ENCODE measurements at places on chromosomes 11 and 22. TPM values are rescaled to one million over a fixed set of nuclear protein-coding genes. Genes with fewer than 3 reads are reported as not detected.

Gene SLC5A4
- not detected for total RNA-seq

Gene TBX10
- total RNA-seq, result not detected

Gene MAML2
- 2.6 TPM for total RNA-seq

Gene TBCEL
- 5.6 TPM for total RNA-seq

Gene MUC5B
- total RNA-seq, result 2.4 TPM

Gene MAPK8IP2
- total RNA-seq, result 2.2 TPM

Gene TRIM49
- total RNA-seq, result not detected

Gene SCARF2
- 0.81 TPM for total RNA-seq

Gene APOA5
- not detected for total RNA-seq

Gene THRSP
- not detected for total RNA-seq

Gene DENND6B
- 2.7 TPM for total RNA-seq

Gene MS4A3
- not detected for total RNA-seq

Gene PLAAT3
- 52.6 TPM for total RNA-seq

Gene IZUMO1R
- total RNA-seq, result not detected

Gene SHANK2
- 6.6 TPM for total RNA-seq

Gene IFITM10
- total RNA-seq, result 1.0 TPM

Gene PLAAT4
- 1.5 TPM for total RNA-seq

Gene PPME1
- total RNA-seq, result 55.4 TPM

Gene NPAS4
- not detected for total RNA-seq

Gene MS4A12
- not detected for total RNA-seq

Gene POTEH
- not detected for total RNA-seq

Gene CRY2
- total RNA-seq, result 3.3 TPM

Gene MS4A8
- not detected for total RNA-seq

Gene SLC17A6
- total RNA-seq, result not detected

Gene MYOD1
- total RNA-seq, result not detected

Gene TRIM29
- total RNA-seq, result 7.4 TPM

Gene SYT13
- 7.7 TPM for total RNA-seq

Gene CSNK2A3
- 2.8 TPM for total RNA-seq

Gene VSIG2
- not detected for total RNA-seq

Gene CHRM1
- 0.05 TPM for total RNA-seq

Gene OR51B2
- total RNA-seq, result not detected

Gene OR4C12
- not detected for total RNA-seq

Gene KRTAP5-10
- not detected for total RNA-seq

Gene MPPED2
- not detected for total RNA-seq

Gene MUC2
- 0.93 TPM for total RNA-seq

Gene C22orf42
- not detected for total RNA-seq

Gene ROBO4
- total RNA-seq, result not detected

Gene PANX2
- 7.9 TPM for total RNA-seq

Gene CSRP3
- not detected for total RNA-seq

Gene PTPRCAP
- 0.33 TPM for total RNA-seq

Gene CPT1A
- 39.7 TPM for total RNA-seq

Gene RAPSN
- not detected for total RNA-seq

Gene CCDC81
- 0.25 TPM for total RNA-seq

Gene ANO5
- total RNA-seq, result 0.89 TPM

Gene HORMAD2
- total RNA-seq, result not detected

Gene SUSD2
- 49.5 TPM for total RNA-seq

Gene CNTF
- total RNA-seq, result 1.1 TPM

Gene IL17REL
- not detected for total RNA-seq
